ENCODE measurements at places on chromosomes 3 and 15.

GRCh38 chr15:65638681-65639089, 16.9 kb downstream of the SLC24A1 start:
- DNase-seq = peak; percentile 49

DNA sequence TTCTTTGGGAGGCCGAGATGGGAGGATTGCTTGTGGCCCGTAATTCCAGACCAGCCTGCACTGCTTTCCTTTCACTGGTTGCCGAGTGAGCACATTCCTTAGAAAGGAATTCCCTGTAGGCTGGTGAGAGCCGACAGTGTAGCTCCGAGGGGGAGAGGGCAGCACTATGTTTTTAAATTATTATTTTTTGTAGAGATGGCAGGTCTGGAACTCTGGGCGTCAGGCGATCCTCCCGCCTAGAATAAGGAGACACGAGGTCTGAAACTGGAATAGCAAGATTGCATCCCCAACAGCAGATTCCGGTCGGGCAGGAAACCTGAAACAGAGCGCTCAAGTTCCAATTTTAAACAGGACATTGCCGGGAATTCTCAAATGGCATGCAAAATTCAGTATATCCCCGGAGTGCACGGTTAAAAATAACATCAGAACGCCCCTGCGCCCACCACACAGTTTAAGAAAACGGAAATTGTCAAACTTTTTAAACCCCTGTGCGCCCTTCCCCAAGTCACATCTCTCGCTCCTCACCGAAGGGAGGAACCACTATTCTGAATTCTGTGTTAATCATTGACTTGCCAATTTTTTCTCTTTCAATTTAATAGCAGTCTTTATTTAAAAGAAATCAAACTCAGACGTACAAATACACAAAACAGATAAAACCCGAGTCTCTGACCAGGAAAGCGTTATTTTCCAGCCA, 643 bp upstream of the RNU5B-1 start:
- DNase-seq = no peak

GRCh38 chr3:8987645-8988383, 24.5 kb upstream of the RAD18 start:
- DNase-seq = peak; percentile 66

DNA sequence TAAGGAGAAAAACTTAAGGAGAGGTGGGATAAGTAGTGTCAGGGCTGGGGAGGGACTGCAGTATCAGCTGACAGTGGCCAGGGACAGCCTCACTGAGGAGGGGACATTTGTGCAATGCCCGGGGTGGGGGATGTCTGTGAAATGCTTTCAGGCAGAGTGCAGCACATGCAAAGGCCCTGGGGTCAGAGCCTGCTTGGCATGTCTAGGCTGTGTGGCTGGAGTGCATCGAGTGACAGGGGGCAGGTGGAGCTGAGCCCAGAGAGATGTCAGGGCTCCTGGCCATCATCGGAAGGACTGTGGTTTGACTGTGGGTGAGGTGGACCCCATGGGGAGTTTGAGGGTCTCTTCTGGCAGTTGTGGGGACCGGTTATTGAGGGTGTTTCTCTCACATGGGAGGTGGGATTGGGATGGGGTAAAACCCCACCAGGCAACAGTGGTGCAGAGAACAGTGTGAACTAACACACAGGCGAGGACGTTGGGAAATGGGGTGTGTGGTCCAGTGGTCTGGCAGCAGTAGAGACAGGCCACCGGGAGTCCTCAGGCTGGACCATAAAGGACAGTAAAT, 61.2 kb downstream of the FBLN2 start:
- no peak for DNase-seq

DNA sequence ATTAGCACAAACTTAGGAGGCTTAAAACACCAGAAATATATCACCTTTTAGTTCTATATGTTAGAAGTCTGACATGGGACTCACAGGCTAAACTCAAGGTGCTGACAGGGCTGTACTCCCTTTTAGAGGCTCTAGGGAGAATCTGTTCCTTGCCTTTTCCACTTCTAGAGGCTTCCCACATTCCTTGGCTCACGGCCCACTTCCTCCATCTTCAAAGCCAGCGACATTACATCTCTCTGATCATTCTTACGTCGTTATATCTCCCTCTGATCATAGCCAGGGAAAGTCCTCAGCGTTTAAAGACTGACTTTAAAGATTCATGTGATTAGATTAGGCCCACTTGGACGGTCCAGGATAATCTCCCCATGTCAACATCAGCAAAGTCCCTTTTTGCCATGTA, 166.3 kb downstream of the GREM1 start:
- DNase-seq = no peak

DNA sequence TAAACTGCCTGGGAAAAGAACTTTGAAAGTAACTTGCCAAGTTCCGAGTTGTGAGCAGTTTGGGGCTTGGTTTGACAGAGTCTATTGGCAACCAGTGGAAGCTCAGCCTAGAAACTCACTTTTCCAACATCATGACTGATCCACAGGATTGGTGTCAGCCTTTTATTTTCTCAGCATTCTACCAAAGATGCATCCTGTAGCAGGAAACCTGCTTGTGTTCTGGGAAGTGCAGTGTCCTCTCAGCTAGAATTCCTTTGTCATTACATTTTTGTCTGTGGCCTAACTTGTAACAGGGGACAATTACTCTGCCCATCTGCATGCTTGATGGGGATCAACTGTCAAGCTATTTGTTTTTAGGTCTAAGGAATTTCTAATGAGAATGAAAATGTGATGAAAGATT, 116.7 kb upstream of the LMOD3 start:
- DNase-seq = no peak

GRCh38 chr15:83698294-83698693, 44.4 kb downstream of the ADAMTSL3 start:
- DNase-seq = no peak

GRCh38 chr3:53040351-53040820, 5.5 kb downstream of the SFMBT1 start:
- DNase-seq = no peak

DNA sequence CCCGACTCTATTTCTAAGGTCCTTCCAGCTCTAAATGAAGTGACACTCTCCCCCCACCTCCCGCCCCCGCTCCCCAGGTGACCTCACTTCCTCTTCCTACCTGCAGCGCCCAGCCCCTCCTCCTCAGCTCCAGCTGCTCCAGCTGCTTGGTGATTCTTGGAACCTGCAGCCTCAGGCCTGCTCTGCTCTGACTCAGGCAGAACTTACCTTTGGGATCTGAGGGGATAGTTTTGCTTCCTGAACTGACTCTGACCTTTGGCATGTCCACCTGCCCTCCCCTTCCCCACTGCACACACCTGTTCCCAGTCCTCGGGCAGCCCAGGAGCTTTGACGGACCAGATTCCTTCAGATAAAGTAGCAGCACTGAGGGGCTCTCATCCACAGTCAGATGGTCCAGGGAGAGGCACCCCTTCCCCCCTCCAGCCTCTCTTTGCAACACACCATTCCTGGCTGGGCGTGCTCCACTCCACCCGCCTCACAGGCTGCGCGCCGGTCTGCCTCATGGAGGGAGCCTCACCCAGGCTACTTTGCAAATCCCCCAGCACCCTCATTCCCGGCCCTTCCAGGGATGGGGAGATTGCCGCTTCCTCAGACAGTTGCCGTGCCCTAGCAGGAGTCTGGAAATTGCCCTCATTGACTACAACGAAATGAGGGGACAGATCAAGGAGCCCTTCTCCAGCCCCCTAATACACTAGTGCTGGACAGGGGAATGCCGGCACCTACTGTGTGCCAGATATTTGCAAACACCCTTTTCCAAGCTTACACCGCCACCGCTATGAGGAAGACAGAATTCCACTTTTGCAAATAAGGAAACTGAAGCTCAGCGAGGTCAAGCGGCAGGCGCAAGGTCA, 692 bp upstream of the C15orf39 start:
- DNase-seq = peak; percentile 53

DNA sequence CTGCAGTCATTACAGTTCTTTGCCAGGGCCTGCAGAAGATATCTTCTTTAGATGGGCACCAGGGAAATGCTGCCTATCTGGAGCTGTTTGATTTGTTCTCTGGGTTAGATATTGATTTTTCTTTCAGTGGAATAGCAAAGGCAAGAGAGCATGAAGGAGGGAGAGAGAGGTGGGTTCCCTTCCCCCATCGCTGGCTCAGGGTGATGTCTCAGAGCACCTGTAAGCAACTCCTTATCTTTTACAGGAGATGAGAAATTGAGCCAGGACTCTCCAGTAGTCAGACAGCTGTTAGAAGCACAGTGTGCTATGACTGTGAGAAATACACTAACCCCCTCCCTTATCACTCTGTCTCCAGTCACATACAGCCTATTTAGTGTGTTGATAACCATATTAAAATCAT, 89.3 kb upstream of the SLC24A5 start:
- DNase-seq = no peak

GRCh38 chr3:57752307-57752706, 3.8 kb upstream of the SLMAP start:
- no peak for DNase-seq

- no peak for DNase-seq
These were observed 10.8 kb upstream of the SLC6A20 start for GRCh38 chr3:45807133-45807532.

- DNase-seq = no peak
These were observed at the start of gene SLC9C1 for GRCh38 chr3:112293368-112294321. Gene SLC9C1, minus strand, starts transcription at chr3:112294216. Its CDS starts 7,425 bp downstream, at chr3:112286791.

DNA sequence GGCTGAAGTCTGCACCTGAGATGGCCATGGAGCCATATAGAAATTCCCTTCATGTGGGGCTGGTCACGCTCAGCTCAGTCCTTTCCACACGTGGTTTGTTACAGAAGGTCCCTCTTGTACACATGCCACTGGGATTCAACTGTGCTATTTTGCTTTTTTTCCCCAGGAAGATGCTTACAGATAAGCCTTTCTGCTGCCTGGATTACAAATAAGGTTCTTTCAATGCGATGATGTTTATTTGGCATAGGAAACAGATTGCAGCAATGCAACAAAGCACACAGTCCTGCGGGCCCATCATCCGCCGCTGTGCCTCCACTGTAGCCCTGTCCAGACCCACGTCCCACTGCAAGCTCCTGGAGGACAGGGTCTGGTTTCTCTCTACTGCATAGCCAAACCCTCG, 124.8 kb downstream of the XXYLT1 start:
- DNase-seq = no peak

Measured in GM12892 (cell line).